Stimulated activated CD8-positive, alpha-beta memory T cell treated with anti-CD3 and anti-CD28 coated beads, Interleukin-15, amount 100 ng/mL, for 4 hours (primary cell): ENCODE measurements at places on chromosomes 6 and 20.

DNA sequence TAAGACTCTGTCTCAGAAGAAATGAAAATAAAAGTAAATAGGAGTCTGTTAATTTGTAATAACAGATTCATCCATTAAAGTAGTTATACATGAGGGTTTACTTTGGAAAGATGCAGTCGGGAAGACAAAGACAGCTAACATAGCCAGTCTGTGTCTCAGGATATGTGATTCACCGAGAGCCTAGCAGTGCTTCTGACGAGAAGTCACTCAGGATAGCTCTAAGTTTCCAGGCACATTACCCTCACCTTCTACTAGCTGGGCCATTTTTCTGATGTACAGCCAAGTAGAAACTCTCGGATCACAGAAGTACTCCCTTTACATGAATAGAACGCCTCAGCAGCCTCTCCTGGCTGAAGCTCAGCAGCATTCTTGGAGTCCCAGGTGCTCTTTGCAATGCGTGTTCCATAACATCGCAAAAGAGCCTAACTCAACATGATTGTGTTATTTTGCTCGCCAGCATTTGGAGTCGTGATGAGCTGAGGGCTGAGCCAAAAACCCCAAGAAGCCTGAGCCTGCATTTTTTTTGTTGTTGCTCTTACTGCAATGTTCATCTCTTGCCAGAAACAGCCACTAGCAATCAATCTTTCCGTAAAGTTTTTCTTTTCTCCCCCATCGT is 22.4 kb upstream of the TASP1 start:
- DNase-seq = no peak

- DNase-seq = no peak
Measured at GRCh38 chr6:14639983-14640599, 522.5 kb downstream of the CD83 start.

GRCh38 chr6:142187209-142187608 is 40.1 kb downstream of the VTA1 start:
- no peak for DNase-seq

DNA sequence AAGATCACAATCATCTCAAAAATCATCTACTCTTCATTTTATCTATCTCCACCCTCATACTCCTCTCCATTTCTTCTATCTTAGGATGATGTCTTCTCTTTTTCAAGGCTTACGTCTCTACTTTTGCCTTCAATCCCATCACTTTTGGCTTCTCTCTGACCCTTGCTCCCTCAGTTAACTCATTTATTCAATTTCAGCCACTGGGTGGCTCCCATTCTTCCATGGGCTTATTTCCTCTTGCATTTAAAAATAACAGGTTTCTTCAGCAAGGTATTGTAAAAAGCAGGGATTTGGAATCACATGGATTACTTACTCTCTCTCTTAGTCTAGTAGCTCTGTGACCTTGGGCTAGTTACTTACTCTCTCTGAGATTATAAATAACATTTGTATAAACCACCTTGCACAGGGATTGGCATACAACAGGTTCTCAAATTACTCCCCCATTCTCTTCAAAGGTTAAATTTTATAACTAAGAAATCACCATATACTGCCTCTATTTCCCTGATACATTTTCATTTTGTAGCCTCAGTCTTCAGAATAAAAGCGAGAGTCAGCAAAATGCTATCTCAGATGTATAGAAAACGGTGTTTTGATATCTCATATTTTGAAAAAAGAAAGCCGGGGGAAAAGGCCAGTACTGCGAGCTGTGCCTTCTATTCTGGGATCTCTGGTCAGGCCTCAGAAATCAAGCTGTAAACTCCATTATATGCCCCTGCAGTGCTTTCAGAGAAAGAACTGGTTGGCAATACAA is 5.5 kb downstream of the ZSCAN12 start:
- no peak for DNase-seq
